ENCODE measurements at places on chromosomes 1 and 21. TPM values are rescaled to one million over a fixed set of nuclear protein-coding genes. Genes with fewer than 3 reads are reported as not detected.

Gene GRHL3
- not detected for total RNA-seq

Gene COL8A2
- 3.0 TPM for total RNA-seq

Gene ABL2
- total RNA-seq: 24.6 TPM

Gene FCRL4
- total RNA-seq: not detected

Gene SPRR2D
- total RNA-seq: not detected

Gene NOL9
- total RNA-seq: 10.1 TPM

Gene ENTREP3
- total RNA-seq: 5.5 TPM

Gene LRRC71
- not detected for total RNA-seq

Gene ITLN2
- total RNA-seq: not detected

Gene SLAMF7
- not detected for total RNA-seq

Gene AIDA
- total RNA-seq: 47.6 TPM
